ENCODE measurements at places on chromosomes 2 and 18.
A peak's percentile ranks its signal among the peaks of the same experiment; 100 is the strongest.

- peak; percentile 20 for DNase-seq
These were observed 35.1 kb downstream of the PMS1 start for GRCh38 chr2:189819297-189819704.

DNA sequence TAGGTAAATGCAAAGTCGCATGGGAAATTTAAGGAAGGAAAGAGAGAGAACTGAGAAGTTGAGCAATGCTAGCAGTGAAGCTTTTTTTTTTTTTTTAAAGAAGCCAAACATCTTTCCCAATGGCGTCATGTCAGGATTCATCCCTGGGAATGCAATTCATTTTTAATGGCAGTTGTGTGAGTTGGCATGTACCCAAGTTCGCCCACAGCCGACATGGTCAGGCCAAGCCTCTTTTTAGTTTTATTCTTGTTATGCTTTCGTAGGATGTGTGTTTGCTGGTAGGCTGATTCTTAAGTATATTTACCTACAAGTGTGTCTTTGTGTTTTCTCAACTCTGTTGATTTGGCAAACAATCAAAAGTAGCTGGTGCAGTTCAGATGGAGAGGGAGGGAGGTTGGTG is 127.6 kb upstream of the ITGA6 start:
- no peak for DNase-seq

- no peak for DNase-seq
These were observed 6.6 kb downstream of the DLX2 start for GRCh38 chr2:172095905-172096625.

- no peak for DNase-seq
These were observed 289.1 kb downstream of the ZNF516 start for GRCh38 chr18:76205906-76206305.

DNA sequence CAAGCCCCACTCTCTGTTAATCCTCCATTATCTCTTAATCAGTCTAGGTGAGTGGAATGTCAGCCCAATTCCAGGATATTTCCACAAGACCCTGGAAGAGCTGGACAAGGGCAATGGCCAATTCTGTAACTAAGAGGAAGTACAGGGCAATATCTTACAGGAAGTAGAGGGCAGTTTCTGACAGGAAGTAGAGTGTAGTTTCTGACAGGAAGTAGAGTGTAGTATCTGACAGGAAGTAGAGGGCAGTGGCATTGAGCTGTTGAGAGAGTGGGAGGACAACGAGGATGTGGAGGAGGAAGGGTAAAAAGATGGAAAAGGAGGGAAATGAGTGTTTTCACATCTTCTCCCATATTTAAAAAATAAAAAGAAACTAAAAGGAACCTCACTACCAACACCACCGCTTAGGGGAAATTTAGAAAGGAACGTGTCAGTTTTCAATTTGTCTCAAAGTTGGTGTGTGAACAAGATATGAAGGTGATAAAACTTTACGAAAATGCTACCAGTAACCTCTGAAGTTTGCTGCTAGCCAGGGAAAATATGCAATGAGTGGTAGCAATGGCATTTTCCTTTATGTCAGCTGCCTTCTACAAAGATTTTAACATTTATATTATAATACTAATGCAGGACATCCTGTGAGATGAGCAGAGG is 430.9 kb upstream of the HNRNPA3 start:
- DNase-seq = no peak

DNA sequence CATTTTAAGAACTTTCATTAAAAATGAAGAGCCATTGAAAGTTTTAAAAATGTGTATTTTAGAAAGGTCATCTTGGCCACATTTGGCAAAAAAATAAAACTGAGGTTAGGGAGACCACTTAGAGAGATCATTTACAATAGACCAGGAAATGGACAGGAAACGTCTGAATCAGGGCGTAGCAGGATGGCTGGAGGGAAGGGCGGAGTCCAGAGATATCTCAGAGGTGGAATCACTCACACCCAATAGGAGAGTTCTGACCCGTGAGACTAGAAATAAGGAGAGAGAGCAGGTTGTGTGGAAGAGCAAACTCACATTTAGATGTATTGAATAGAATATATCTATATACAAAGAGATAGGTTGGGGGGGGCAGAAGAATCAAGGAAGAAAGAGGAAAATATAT is 373.4 kb downstream of the METTL4 start:
- DNase-seq = no peak

DNA sequence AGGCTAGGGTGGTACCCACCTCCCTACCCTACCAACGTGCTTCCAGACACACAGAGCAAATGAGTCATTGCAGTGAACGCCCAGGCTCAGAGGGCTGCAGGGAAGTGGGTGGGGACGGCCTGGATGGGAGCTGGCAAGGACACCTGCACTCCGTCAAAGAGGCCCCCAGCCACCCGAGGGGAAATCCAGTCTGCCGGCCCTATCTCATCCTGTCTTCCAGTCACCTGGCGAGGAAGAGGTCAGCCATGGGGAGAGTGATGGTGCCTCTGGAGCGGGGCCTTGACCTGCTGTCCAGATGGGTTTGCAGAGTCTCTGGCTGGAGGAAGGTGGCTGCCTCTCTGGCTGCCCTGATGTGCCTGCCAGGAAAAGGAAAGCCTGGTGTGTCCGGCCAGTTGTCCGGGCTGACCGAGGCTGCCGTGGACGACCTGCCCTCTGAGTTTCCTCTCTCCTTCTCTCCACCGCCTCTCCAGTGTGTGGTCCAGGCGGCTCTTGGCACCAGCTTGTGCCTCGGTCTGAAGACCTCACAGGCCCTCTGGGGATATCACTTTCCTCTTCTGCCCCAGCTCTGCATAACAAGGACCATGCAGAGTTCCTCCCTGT is 209.7 kb upstream of the COPS8 start:
- DNase-seq = no peak

GRCh38 chr18:71878226-71878625 is 665.9 kb downstream of the CBLN2 start:
- no peak for DNase-seq

- DNase-seq = no peak
These were observed 101.4 kb upstream of the RNU4ATAC start for GRCh38 chr2:121429119-121429903.

DNA sequence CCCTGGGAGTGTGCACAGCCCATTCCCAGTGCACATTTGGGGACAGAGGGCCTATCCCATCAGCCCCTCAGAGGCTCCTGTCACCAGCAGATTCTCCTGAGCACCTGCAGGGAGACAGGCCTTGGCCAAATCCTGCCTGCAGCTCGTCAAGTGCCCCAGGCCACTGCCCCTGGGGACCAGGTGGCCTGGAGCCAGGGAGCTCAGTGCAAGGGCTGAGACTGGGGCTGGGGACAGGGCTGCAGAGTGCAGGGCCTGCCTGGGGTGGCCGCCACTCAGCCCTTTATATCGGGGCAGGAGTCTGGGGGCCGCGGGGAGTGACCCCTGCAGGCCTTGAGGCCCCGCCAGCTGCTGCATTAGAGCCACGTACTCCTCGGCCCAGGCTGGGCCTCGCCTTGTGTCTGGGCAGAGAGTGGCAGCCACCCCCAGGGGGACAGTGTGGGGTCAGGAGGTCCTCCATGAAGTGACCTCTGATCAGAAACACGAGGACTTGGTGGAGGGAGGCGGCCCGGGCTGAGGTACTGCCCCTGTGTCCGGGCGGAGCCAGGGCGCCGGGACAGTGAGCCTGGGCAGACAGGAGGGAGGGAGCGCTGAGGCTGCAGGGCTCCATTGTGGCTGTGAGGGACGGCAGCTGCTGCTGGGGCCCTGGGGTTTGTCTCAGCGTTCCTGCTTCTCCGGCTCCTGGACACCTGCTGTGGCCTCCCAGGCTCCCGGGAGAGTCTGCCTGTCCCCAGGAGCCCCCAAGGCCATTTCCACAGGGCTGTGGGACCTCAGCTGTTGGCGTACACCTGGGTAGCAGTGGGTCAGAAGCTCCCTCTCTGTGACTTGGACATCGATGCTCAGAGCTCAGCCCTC is 24.2 kb downstream of the GPC1 start:
- DNase-seq = no peak

- no peak for DNase-seq
These were observed 102.8 kb upstream of the CTDP1 start for GRCh38 chr18:79576686-79577351.

GRCh38 chr2:252001-252602 is 11.7 kb downstream of the SH3YL1 start:
- DNase-seq = no peak

DNA sequence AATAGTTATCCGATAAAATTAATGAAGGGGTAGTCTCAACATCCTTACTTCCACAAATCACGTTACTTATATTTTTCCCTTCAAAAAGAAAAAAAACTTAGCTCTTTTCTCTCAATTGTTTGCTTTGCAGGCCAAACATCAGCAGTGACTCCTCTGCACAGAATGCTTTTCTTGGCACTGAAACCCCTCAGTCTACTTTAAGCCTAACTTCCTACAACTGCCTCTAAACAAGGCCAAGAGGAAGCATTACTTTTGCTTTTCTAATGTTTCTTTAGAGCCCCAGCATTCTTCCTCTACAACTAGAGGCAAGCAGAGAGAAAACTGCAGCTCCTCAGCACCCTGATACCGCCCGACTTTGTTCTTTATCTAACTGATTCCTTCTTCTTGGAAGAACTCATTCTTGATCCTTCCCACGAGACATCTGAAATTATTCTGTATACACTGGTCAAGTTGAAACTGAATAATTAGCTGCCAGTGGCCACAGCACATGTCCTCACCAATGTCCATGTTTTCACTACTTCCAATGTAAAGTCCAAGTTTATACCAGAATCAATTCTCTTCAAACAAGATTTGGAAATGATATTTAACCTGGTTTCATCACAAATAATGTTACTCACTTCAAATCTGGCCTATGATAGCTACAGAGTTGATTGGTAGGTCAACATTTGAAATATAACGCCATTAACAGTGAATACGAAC is 55.3 kb downstream of the DTNB start:
- peak; percentile 66 for DNase-seq

- DNase-seq = no peak
These were observed 43.4 kb upstream of the OTOF start for GRCh38 chr2:26521054-26521912.

GRCh38 chr2:127657232-127657595 is 11.3 kb downstream of the GPR17 start:
- no peak for DNase-seq

DNA sequence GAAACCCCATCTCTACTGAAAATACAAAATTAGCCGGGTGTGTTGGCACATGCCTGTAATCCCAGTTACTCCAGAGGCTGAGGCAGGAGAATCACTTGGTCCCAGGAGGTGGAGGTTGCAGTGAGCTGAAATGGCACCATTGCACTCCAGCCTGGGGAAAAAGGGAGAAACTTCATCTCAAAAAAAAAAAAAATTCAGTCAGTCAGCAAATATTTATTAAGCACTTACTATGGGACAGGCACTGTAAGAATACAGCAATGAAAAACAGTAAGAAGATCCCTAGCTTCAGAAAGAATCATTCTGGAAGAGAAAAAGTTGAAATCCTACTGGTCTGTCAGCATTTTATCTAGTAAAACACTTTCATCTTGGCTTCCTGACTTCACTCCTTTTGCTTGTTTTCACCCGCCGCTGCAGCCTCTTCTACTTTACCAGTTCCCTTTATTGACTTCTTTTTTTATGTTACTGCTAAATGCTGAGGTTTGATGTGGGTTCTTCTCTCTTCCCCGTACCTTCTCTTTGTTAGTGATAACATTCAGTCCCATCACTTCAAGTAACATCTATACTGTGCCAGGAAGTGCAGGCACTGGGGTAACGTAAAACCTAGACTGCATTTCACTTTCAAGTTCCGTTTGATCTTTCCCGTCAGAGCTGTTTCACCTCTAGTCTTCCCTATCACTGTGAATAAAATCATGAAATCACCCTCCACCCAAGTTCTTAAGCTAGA is 10.8 kb upstream of the TAF4B start:
- no peak for DNase-seq

- DNase-seq = no peak
These were observed 114.0 kb upstream of the RND3 start for GRCh38 chr2:150601280-150602038.

GRCh38 chr2:188622601-188623260 is 331.1 kb downstream of the GULP1 start:
- DNase-seq = no peak

- DNase-seq = no peak
These were observed 32.7 kb upstream of the PRLH start for GRCh38 chr2:237533668-237534161.

DNA sequence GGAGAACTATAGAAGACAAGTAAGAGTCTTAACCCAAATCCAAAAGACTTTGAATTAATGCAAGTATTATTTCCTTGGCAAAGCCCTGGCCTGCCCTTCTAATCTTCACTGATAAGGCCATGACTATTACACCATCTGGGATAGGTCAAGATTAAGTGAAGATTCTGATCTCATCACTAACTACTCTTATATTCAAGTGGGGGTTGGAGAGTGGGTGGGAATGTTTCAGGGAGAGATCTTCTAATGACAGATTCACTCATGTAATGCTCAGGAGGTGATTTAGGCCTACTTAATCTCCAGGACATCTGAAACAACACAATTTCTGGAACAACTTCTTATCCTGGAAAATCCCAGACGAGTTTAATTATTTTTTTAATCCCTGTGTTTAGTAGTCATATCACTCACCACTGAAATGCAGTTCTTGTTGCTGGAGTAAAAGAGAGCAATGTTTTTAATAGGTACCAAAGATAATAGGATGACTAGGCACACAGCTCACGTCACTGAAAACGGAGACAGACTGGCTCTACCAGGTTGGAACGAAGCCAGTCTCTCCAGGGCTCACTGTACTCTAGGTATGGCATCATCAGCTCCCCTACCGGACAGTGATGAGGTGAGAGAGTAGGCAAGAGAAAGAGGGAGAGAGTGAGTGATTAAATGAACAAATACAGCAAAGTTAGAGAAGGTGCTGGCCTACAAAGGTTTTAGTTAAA is 133.1 kb downstream of the NCKAP5 start:
- DNase-seq = no peak

DNA sequence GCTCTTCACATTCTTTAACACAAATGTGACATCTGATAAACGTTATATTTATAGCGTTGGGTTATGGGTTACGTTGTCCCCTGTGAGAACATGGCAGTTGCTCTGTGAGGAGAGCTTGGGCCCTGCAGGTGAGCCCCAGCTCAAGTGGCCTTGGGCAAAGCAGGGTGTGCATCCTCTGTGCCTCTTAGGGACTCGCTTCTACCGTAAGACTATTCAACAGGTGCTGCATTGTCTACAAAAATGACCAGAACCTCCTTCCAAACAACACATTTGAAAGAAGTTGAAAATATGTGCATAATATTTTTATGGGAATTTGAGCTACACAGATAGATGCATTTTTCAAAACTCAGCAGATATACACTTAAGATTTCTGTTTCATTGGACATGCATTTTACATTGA is 16.4 kb upstream of the CHMP1B start:
- no peak for DNase-seq

Data from amniotic stem cell (primary cell).